ENCODE measurements at places on chromosomes 13 and 19. TPM values are rescaled to one million over a fixed set of nuclear protein-coding genes. Genes with fewer than 3 reads are reported as not detected.

The ZNF850 gene
- total RNA-seq: 1.5 TPM

The CYP2A6 gene
- total RNA-seq: 0.24 TPM

- ATAC-seq: no peak
Observed at GRCh38 chr13:94765814-94766213, 53.5 kb upstream of the SOX21 start.

GRCh38 chr13:106103779-106104178 is 431.7 kb downstream of the EFNB2 start:
- no peak for ATAC-seq

GRCh38 chr13:42181381-42181953 is 90.5 kb upstream of the AKAP11 start:
- no peak for ATAC-seq

DNA sequence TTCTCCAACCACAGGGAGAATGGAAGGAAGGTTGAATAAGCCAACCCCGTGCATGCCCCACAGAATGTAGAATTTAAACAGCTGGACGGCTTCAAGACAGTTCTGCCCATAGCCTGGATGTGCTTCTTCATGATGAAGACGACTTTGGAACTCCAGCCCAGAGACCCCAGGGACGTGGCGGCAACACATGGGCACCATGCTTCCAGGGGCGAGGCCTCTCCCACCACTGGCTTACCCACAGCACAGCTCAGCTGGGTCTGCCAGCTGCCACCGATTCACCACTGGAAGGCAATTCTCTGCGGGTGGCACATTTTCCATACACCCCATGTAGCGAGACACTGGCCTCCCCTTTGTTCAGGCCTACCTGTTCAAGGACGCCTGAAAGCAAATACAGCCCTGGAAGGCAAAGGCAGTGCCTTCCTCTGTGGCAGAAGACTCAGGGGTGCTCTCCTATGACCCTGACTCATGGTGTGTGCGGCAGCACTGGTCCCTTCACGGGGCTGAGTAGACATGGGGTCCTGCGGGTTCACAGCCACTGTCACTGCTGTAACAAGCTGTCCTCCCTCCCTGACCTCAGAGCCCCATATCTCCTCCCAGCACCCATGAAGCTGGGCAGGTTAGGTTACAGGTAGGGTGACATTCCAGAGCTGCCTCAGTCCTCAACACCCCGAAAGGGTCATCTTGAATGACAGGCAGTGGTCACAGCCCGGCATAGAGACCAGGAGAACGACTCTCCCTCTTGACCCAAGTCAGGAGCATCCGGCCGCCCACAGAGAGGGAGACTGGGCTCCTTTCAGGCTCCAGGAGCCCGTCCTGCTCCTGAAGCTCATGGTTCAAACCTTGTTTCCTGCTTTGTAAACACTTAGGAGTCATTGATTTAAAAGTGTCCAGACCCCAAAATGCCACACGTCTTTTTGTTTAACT is 72.7 kb downstream of the SPACA7 start:
- ATAC-seq: no peak

- no peak for ATAC-seq
Observed at GRCh38 chr13:50846861-50847475, 3.5 kb upstream of the DLEU7 start.

- peak; percentile 85 for ATAC-seq
Observed at GRCh38 chr19:6476155-6476895, 5.3 kb downstream of the DENND1C start.

GRCh38 chr19:19417046-19417445 is 11.6 kb downstream of the GATAD2A start:
- ATAC-seq: no peak
